ENCODE measurements at places on chromosomes 4 and X. TPM values are rescaled to one million over a fixed set of nuclear protein-coding genes. Genes with fewer than 3 reads are reported as not detected.
A peak's percentile ranks its signal among the peaks of the same experiment; 100 is the strongest.

Gene LRAT
- not detected for total RNA-seq

Gene SHROOM2
- total RNA-seq = not detected

Gene ENPEP
- total RNA-seq = not detected

Gene HTN3
- not detected for total RNA-seq

DNA sequence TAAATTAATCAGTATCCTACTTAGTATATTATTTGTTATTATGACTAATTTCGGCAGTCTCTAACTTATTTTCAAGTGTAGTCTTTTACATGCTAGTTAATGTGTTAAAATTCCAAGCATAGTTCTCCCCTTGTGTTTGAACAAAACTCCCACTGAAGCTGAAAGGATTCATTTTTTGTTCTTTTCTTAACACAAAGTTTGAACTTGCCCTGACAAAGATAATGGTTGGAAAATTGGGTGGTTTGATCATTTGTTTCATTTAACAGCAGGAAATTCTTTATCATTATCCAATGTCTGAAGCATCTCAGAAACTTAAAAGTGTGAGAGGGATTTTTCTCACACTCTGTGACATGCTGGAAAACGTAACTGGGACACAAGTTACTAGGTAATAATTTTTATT, 36.0 kb downstream of the INTU start:
- H3K4me3 ChIP-seq = no peak overlapping the region
- no peak for DNase-seq
- H3K4me1 ChIP-seq = no peaks in the 10 kb centered on the region
- H3K27ac ChIP-seq = no peak overlapping the region
- H3K27me3 ChIP-seq = no peaks in the 10 kb centered on the region

GRCh38 chr4:168491563-168491962, 5.3 kb upstream of the PALLD start:
- no peaks in the 10 kb centered on the region for H3K4me1 ChIP-seq
- H3K27me3 ChIP-seq = peaks cover 3% of the 10 kb centered on the region
- no peak for DNase-seq
- H3K36me3 ChIP-seq = no peaks in the 10 kb centered on the region
- H3K4me3 ChIP-seq = no peak overlapping the region

GRCh38 chr4:6352031-6352692, 82.5 kb downstream of the WFS1 start:
- no peak overlapping the region for H3K27ac ChIP-seq
- no peaks in the 10 kb centered on the region for H3K27me3 ChIP-seq
- H3K36me3 ChIP-seq = no peaks in the 10 kb centered on the region
- no peaks in the 10 kb centered on the region for H3K4me1 ChIP-seq
- no peak overlapping the region for H3K4me3 ChIP-seq
- no peak for DNase-seq

GRCh38 chrX:134806707-134807038, 148.4 kb upstream of the PLAC1 start:
- peak overlapping the region; percentile 88 for H3K27ac ChIP-seq
- peaks cover 27% of the 10 kb centered on the region for H3K4me1 ChIP-seq
- no peak for DNase-seq
- no peaks in the 10 kb centered on the region for H3K27me3 ChIP-seq
- no peaks in the 10 kb centered on the region for H3K36me3 ChIP-seq

DNA sequence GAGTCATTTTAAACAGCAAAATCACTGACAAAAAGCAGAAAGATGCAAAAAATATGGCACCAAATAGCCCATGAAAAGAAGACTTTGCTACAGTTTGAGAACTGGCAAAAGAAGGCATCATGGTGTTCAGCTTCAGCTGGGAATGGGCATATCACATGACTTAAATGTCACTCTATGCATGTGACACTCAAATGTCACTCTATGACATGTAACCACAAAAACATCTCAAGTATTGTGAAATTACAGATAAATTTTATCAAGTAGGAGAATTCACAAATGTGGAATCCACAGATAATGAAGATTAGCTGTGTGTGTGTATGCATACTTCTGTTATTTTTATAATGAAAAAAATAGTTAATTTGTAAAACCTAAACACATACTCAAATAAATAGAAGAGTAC, 81.9 kb downstream of the ATP10D start:
- no peak overlapping the region for H3K4me3 ChIP-seq
- H3K27ac ChIP-seq = no peak overlapping the region
- peaks cover 11% of the 10 kb centered on the region for H3K4me1 ChIP-seq
- DNase-seq = no peak

GRCh38 chrX:132031867-132032266, 8.8 kb downstream of the STK26 start:
- H3K4me1 ChIP-seq = peaks cover 82% of the 10 kb centered on the region
- no peak overlapping the region for H3K27ac ChIP-seq
- H3K36me3 ChIP-seq = no peaks in the 10 kb centered on the region
- no peak for DNase-seq

Data from CD4-positive, alpha-beta memory T cell (primary cell).